ENCODE measurements at places on chromosomes 16 and 17.

DNA sequence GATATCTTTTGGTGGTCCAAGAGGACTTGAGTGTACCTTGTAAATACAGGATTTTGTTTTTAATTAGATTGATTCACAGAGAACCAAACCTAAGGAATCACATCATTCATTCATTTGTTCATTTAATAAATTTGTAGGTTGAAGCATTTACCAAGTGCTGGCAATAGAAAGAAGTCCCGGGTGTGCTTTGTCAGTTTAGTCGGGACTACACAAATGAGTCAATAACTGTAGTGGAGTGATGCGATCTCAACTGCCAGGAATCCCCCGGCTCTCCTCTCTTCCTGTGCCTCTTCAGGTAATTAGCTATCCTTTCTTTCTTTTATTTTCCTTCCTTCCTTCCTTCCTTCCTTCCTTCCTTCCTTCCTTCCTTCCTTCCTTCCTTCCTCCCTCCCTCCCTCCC lies 1.4 kb upstream of the WWOX start:
- DNase-seq: no peak

GRCh38 chr16:53545433-53545832 lies 42.4 kb upstream of the AKTIP start:
- DNase-seq: peak; percentile 22

DNA sequence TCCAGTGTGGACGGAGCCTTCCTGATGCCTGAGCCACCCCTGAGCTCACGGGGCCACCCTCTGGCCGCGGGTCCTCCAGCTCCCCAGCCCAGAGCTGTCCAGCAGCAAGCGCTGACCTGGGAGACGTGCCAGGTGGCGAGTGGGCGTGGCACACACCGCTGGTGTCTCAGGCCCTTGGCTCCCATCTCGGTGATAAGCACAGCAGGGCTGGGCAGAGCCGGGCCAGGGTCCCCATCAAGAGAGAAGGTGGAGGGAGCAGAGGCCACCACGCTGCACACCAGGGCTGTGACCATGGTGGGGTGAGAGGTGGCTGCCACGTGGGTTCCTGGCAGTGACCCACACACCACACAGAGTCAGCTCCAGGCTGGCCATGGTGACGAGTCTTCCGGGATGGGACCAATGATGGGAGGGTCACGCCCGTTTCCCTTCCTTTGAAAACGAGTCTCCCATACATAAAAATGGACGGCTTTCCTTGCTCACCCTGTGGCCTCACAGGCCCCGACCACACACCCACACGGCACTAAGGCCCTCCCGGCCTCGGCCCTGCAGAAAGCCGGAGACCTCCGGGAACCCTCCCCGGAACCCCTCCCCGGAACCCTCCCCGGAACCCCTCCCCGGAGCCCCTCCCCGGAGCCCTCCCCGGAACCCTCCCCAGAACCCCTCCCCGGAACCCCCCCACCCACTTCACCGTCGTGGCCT lies 16.8 kb downstream of the UTS2R start:
- DNase-seq: no peak

DNA sequence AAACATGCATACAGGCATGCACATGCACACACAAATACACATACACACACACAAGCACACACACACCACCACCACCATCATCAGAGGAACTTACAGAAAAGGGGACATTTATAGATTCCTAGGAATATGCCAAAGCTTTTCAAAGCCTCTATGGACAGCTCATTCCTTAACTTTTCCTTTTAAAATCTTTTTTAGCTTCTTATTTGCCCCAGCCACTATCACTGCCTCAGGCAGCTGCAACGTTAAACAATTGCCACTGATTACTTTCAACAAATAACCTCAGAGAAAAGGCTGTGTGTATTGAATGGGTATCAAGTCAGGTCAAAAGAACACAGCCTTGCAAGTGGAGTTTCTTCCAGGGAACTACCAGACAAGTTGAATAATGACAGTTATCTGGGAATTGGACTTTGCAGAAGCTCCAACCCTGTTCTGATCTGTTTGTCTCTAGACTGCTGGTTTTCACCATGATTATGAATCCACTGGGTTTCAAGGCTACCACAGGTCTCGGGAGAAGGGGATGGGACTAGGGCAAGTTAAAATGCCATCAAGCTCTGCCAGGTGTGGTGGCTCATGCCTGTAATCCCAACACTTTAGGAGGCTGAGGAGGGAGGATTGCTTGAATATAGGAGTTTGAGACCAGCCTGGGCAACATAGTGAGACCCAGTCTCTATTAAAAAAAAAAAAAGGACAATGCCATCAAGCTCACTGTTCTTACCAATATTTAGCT lies 21.9 kb upstream of the BEAN1 start:
- DNase-seq: no peak

DNA sequence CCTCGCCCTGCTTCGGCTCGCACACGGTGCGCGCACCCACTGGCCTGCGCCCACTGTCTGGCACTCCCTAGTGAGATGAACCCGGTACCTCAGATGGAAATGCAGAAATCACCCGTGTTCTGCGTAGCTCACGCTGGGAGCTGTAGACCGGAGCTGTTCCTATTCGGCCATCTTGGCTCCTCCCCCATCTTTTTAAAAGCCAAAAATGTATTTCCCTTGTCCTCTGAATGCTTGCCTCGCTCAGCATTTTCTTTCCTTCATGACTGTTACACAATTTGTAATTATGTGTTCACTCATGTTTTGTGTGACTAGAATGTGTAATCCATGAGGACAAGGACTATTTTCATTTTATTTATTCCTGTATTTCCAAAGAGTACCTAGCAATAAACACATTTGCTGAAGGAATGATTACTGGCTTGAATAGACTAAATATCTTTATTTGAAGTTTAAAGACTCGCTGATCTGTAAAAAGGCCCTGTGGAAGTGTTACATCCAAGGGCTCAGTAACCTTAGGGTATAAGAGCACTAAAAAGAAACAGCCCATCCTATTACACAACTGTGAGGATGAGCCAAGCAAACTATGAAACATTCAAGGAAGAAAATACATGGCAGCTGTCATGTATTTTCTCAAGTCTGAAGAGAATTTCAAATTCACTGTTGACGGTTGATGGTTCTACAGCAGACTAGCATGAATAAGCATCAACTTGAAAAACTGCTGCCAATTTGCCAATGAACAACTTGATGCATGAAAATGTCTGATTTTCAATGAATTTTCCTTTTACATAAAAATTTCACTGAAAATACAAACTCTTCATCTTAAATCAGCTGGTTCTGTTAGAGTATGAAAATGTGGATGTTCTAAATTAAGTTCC lies 192.6 kb downstream of the MYO1D start:
- no peak for DNase-seq

DNA sequence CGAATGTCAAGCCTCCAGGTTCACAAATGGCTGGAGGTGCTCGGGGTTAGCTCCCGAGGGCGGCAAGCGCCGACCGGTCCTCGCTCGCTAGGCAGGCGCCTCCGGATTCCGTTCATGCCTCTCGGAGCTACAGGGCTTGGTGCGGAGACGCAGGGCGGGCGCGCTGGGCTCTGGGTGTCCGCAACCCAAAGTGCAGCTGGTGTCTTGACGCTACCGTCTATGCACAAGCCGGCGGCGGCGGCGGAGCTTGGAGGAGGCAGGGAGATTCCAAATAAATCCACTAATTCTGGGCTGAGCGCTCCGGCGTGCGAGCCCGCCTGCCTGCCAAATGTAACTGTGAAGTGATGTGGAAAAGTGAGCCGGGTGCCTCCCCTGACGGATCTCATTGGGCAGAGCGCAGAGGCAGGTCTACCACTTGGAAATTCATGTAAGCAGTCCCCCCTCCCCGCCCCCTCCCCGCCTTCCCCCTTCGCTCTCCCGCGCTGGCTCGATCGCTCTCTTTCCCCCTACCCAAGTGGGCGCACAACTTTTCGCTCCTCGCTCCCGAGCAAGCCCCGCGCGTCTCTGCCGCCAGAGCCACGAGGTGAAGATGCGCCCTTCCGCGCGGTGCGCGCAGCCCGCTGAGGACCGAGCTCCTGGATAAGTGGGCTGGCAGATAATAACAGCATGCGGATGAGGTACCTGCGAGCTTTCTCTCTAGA lies at the start of gene CDH8:
TSS of gene CDH8 (minus strand) at position 338 of the 701 bp plus-strand sequence. CDS start 15,035 bp downstream, outside the sequence.
- DNase-seq: no peak

DNA sequence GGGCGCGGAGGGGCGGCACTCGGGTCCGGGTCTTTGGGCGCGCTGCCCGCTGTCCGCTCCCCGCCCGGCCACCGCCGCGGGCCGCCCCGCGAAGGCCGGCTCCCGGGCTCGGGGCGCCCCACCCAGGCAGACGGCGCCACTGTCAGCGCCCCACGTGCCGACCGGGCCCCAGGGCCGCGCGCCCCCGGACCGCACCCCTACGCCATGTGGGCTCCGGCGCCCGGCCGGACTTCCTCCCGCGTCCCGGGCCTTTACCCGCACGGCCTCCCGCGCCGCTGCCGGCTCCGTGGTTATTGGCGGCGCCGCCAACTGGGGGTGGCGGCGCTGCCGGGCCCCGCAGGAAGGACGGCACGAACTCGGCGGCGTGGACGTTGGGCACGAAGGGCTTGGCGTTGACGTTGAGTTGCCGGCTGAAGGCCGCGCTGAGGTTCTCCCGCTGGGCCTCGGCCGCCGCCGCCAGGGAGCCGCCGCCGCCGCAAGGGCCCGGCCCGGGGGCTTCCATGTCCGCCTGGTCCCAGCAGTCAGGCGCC lies 577 bp downstream of the GSPT1 start:
- peak; percentile 46 for DNase-seq

DNA sequence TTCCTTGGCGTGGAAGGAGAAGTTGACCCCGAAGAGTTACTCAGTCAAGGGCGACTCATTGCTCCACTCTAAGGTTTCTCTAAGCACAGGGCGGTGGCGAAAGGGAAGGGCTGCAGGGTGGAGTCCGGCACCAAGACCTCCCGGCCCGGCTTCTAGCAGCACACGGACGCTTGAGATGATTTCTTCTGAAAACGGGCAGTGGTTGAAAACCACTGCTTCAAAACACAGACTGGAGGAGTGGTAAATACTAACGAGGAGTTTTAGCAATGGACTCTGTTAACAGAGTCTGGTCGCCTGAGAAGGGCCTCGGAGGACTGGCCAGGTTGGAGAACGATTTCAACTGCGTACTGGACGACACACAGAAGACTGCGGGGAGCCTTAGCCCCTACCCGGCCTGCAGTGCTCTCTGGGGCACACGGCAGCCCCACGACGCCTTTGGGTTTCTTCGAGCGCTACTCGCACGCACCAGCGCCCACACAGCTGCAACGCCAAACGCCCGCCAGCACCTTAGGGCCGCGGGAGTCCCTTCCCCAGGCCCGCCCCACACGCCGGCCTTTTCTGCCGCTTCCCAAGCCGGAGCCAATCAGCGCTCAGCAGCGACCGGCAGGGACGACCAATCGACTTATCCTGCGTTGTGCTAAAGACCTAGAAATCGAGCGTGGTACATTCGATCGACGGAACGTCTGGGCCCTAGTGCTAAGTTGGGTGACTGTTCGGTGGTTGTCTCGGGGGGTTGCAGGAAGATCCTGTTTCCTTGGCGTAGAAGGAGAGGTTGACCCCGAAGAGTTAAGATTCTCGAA lies 14.4 kb upstream of the CA4 start:
- peak; percentile 88 for DNase-seq

GRCh38 chr17:64216000-64216337 lies 47.1 kb downstream of the TEX2 start:
- DNase-seq: no peak

DNA sequence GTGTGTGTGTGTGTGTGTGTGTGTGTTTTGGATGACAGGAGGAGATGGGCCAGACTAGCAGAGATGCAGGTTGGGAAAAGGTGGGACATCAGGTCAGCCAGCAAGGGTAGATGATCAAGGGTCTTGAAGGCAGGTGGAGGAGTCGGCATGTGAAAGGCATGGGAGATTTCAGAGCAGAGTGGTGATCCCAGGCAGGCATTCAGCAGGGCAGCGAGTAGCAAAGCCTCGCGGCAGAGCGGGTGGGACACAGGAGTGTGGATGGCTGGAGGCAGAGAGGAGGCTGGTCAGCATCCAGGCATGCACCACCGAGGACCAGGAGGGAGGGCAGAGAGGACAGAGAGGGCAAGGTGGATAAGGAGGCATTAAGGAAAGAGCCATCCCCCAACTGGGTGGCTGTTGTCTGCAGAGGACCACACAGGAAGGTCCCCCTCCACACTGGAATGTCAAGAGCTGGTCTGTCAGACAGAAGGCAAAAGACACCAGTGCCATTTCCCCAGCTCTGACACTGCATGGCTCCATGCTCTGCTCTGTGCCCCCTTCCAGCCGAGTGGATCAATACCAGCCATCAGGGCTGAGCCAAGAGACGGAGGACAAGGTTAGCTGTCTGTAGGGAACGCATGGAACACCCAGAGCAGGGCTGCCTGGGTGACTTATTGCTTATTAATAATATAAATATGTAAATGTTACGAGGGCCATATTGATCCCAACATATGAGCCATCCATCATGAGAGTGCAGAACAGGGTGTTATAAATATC lies 74.8 kb upstream of the RPL38 start:
- DNase-seq: no peak

DNA sequence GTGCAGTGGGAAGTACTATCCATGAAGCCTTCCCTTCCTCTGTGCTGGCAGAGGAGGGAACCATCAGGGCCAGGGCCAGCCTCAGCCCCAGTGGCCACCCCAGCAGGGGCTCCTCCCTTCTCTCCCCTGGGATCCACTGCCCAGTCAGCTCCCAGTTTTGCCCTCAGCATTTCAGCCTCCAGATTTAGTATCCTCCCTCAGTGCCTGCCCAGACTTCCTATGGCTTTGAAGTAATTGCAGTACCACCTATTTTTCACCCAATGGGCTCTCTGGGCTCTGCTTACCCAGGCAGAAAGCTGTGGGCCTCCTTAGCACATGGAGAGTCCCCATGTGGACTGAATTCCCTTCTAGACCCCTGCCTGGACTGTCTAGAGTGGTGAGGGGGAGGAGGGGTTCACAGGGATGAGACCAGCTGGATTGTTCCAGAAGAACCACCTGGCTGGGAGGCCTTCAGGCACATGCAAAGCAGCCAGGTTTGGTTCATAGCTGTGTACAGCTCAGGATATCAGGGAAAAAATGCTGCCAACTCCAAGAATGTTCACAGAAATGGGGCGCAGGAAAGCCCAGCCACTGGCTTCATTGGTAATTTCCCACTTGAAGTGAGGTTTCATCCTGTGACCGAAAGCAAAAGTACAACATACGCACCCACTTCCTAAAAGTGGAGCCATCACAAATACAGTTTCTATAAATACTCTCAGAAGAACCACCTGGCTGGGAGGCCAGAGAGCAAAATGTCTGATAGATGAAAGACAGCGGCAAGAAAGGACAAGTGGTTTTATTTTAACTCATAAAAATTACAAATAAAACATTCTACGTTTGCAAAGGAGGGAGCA lies 15.2 kb upstream of the HERPUD1 start:
- DNase-seq: peak; percentile 21

GRCh38 chr17:80428363-80428762 lies 13.4 kb downstream of the ENDOV start:
- DNase-seq: no peak

- DNase-seq: no peak
These were observed at the start of gene SOX8 for GRCh38 chr16:981695-982144. Gene SOX8 (plus strand): TSS chr16:981770. CDS start chr16:981923, 153 bp downstream.

- DNase-seq: peak; percentile 67
These were observed at the start of gene KIF19 for GRCh38 chr17:74325743-74326379. Gene KIF19 (plus strand): TSS chr17:74326226. CDS start chr17:74326350, 124 bp downstream.

GRCh38 chr16:8376430-8376829 lies 213.9 kb downstream of the TMEM114 start:
- no peak for DNase-seq

Measured in activated naive CD4-positive, alpha-beta T cell treated with Interleukin-2 at 50 U/mL for 16 hours (primary cell).